Right ventricle myocardium inferior (tissue), 1 donor: ENCODE measurements at places on chromosomes 5 and 9. TPM values are rescaled to one million over a fixed set of nuclear protein-coding genes. Genes with fewer than 3 reads are reported as not detected.

The KCTD16 gene
- 0.03 TPM for total RNA-seq

The NEURL1B gene
- total RNA-seq = 37.1 TPM

The CAMK2A gene
- 17.0 TPM for total RNA-seq

The NMRK1 gene
- 21.9 TPM for total RNA-seq

The EQTN gene
- total RNA-seq = not detected

The CCNI2 gene
- total RNA-seq = 0.16 TPM
